ENCODE measurements at places on chromosomes 11 and 22. TPM values are rescaled to one million over a fixed set of nuclear protein-coding genes. Genes with fewer than 3 reads are reported as not detected.

The NEU3 gene
- 7.7 TPM for total RNA-seq

The CD44 gene
- 30.0 TPM for total RNA-seq

The C11orf86 gene
- not detected for total RNA-seq

The ZW10 gene
- 9.8 TPM for total RNA-seq

The CCDC188 gene
- not detected for total RNA-seq

The APOA1 gene
- 23.6 TPM for total RNA-seq

The RASD2 gene
- 6.5 TPM for total RNA-seq

The KIF18A gene
- 0.10 TPM for total RNA-seq

The GGTLC2 gene
- not detected for total RNA-seq

The YPEL1 gene
- 8.0 TPM for total RNA-seq

The MIAT gene
- 0.19 TPM for total RNA-seq

The XKR3 gene
- total RNA-seq, result not detected

The FXYD2 gene
- total RNA-seq, result 0.67 TPM

The OR4A16 gene
- total RNA-seq, result not detected

Measured in heart left ventricle (tissue), 16 donors.